ENCODE measurements at places on chromosomes 1 and 21.

GRCh38 chr1:67948151-67949080 lies 102.0 kb downstream of the DIRAS3 start:
- DNase-seq = peak; percentile 73

DNA sequence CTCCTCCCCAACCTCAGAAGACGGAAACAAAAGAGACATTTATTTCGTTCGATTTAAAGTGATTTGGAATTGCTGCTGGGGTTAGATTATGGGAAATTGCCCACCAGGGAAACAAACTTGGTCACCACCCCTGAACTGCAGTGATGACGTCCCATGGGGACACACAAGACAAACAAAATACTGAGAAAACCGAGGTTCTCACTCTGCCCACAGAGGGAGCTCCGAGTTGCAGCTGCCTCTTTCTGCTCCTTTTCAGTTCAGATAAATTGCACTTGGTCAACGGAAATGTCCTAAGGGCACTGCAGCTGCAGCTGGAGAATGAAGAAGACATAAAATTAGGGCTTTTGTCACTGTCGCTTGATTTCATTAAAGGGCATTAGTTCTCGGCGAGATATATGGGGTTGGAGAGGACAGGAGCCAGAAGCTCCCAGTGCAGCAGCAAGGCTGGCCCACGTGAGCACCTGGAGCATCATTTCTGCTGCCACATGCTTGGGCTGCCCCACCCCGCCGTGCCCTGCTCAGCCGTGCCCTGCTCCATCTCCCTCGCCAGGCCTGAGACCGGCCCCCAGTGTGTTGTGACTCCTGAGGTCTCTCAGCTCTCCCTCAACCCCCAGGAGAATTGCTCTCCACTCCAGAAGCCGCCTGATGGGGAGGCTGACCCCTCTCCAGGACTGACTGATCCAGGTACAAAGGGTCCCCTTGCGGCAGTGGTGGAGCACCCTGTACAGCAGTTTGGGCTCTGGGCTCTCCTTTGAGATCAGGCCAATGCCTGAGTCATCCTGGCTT lies 231.7 kb upstream of the AJAP1 start:
- DNase-seq = no peak

DNA sequence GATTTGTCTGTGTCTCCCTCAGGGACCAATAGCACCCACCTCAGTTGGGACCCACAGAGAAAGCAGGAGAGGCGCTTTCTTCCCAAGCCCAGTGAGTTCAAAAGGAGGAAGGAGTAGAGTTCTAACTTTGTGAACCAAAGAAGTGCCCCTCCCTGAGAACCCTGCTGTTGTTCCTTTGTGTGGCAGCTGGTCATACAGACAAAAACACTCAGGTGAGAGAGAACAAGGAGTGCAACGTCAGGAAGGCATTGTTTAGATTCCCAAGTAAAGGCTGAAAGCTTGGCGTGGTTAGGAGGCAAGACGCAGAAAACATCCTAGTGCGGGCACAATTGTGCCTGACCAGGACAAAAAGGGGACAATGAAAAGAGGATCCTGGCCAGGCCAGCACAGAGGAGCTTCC lies 654.6 kb downstream of the KIF26B start:
- no peak for DNase-seq

DNA sequence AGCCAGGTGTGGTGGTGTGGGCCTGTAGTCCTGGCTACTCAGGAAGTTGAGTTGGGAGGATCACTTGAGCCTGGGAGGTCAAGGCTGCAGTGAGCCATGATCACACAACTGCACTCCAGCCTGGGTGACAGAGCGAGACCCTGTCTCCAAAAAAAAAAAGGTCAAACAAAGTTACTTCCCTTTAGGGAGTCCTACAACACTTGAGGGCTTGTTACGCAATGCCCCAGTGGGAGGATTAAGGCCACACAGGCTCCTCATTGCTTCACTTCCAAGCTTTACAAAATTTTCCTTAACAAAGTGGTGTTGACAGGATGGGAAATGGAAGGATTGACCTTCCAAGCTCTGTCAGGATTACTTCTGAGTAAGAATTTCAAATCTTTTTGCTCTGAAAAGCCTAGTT lies 6.2 kb upstream of the EXTL1 start:
- DNase-seq = no peak

- no peak for DNase-seq
Observed at GRCh38 chr1:234844479-234845031, 234.6 kb upstream of the IRF2BP2 start.

GRCh38 chr1:230570724-230571360 lies 71.4 kb upstream of the COG2 start:
- DNase-seq = no peak

GRCh38 chr1:12661606-12662219 lies 17.8 kb downstream of the AADACL4 start:
- no peak for DNase-seq
